Upper lobe of right lung (tissue), 1 donor: ENCODE measurements at places on chromosomes 4 and X. TPM values are rescaled to one million over a fixed set of nuclear protein-coding genes. Genes with fewer than 3 reads are reported as not detected.

Gene PCDH18
- 6.9 TPM for total RNA-seq

Gene RLIM
- total RNA-seq: 30.0 TPM

Gene CHRNA9
- not detected for total RNA-seq

Gene DCLK2
- 4.9 TPM for total RNA-seq

Gene PRR32
- not detected for total RNA-seq

Gene AWAT2
- 0.26 TPM for total RNA-seq

Gene NAP1L3
- 1.2 TPM for total RNA-seq

Gene FRG2
- total RNA-seq: not detected

Gene UCP1
- not detected for total RNA-seq

Gene C4orf36
- 2.3 TPM for total RNA-seq

Gene FAM9B
- total RNA-seq: 0.52 TPM

Gene DRD5
- total RNA-seq: not detected

Gene OGT
- 129 TPM for total RNA-seq

Gene CAPN6
- total RNA-seq: 0.43 TPM

Gene C4orf51
- total RNA-seq: not detected

Gene GPC4
- 55.5 TPM for total RNA-seq

Gene ZFP92
- total RNA-seq: 3.4 TPM

Gene CT47B1
- not detected for total RNA-seq

Gene KLHL4
- total RNA-seq: 1.0 TPM

Gene PRPS2
- total RNA-seq: 25.5 TPM

Gene SHISA3
- 5.8 TPM for total RNA-seq

Gene CCNA2
- total RNA-seq: 1.2 TPM

Gene TMEM164
- total RNA-seq: 84.6 TPM

Gene SLITRK4
- total RNA-seq: 0.58 TPM

Gene PCDH11X
- total RNA-seq: not detected

Gene DCX
- total RNA-seq: not detected
